ENCODE measurements at places on chromosomes 5 and 9.
A peak's percentile ranks its signal among the peaks of the same experiment; 100 is the strongest.

DNA sequence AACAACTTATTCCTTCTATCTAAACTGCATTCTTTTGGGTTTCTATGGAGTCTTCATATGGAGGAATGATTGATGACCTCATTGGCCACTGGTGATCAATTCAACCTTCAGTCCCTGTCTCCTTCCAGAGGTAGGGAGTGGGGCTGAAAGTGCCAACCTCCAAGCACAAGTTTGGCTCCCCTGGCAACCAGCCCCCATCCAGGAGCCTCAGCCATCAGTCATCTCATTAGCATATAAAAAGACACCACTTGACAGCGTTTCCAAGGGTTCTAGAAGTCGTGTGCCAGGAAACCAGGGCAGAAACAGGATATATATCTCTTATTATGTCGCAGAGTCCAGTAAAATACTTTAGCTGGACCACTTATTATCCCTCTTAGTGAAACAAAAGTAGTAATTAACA, 9.8 kb downstream of the SLC31A2 start:
- DNase-seq = no peak

GRCh38 chr5:14830210-14831005, 41.2 kb downstream of the ANKH start:
- no peak for DNase-seq

- no peak for DNase-seq
Observed at GRCh38 chr5:168227973-168228615, 63.4 kb upstream of the WWC1 start.

DNA sequence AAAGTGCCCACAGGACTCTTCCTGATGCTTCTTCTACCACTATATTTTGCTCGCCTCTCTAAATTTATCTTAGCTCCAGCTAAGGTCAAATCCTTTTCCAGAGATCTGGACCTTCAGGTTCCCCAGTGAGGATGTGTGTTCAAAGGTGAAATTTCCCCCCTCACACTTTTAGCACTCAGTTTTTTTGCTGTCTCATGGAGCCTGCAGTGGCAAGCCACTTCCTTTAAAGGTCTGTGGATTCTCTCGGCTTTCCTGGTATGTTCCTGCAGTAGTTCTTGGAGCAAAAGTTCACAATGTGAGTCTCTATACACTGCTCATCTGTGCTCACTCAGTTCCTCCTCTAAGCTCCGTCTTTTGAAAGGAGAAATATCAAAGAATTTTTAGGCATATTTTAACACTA, 181.4 kb downstream of the LURAP1L start:
- DNase-seq = no peak

DNA sequence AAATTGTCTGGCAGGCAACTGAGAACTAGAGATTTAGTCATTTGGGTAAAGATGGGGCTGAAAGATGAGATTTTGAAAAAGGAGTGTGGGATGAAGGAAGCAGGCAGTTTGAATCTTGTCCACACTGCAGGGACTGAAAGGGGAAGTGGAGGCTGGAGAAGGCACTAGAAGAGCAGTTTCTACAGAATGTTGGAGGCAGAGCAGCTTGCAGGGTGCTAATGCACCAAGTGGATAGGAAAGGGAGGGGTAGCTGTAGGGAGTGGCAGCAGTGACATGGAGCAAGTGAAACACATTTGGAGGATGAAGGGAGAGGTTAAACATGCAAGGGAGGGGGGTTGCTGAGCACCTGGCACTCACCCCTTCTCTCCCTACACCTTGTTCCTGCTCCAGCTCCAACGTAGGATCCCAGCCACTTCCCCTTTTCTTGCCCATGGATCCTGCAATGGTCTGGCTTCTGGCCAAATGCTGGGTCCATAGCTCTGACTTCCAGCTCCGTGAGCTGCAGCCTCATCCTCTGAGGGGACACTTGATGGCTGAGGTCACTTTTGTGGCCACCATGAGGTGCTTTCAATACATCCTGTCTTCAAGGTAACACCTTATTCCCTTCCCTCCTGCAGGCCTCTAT, 30.0 kb upstream of the FGD3 start:
- no peak for DNase-seq

- peak; percentile 39 for DNase-seq
Observed at GRCh38 chr5:35990941-35991611, at the start of gene UGT3A1. Gene UGT3A1 (minus strand): TSS chr5:35991390. CDS start chr5:35991240, 150 bp downstream.

DNA sequence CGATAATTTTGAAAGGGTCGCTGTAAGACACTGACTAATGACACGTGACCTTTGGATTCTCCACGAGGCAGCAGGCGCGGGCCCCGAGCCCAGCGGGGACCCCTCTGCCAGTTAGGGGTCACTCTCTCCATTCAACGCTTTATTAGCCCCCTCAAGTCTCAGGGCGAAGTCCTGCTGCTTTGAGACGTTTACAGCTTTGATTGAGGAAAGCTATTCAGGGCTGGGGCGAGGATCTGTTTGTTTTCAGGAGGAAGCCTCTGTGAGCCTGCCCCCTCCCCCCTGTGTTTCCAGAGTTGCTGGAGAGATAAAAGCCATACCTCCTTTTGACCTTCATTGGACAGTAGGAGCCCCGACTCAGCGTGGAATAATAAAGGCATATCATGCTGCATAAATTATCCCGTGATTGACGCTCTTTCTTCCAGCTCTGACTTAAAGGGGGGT, 31.4 kb upstream of the MSX2 start:
- no peak for DNase-seq

GRCh38 chr5:170216257-170216864, 16.4 kb upstream of the C5orf58 start:
- no peak for DNase-seq

- DNase-seq = no peak
Observed at GRCh38 chr9:120438836-120439546, 141.0 kb downstream of the CDK5RAP2 start.

GRCh38 chr9:27548055-27548741, 18.6 kb upstream of the MOB3B start:
- no peak for DNase-seq

DNA sequence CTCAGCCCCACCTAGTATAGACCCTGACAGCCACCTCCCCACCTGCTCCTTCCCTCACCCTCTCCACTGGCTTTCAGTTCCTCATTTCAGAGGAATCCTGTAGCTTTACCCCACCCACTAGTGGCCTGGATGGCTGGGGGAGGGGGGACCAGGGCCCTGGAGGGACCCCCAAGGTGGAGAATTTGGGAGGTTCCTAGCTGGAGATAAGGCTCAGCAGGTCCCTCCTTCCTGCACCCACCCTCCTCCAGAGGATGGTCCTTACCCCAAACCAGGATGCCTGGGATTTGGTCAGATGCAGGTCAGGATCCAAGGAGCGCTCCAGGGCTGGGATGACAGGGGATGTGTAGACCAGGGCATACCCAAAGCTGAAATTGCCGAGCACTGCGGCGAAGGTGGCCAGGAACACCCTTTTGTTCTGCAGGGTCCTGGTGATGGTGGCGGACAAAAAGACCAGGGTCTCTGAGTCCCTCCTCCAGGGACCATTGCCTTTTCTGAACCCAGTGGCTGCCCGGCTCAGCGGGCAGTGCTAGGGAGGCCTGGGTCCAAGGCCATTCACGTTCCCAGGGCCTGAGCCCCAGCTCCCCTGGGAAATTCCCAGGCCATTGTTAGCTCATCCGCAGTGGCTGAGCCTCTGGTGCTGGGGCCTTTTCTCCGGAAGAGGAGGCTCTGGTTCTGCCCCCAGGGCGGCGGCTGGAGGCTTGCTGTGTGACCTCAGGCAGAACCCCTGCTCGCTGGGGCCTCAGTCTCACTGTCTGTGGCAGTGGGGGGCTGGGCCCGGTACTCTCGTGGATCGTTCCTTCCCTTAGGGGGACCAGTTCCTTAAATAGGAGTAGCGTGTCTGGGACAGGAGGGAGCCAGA, 678 bp downstream of the SLC2A6 start:
- DNase-seq = no peak

- DNase-seq = no peak
Observed at GRCh38 chr9:114446672-114447450, 58.4 kb downstream of the WHRN start.

GRCh38 chr9:93286252-93287188, 102.6 kb downstream of the WNK2 start:
- no peak for DNase-seq

- no peak for DNase-seq
Observed at GRCh38 chr5:137252512-137252911, 246.6 kb downstream of the SPOCK1 start.

DNA sequence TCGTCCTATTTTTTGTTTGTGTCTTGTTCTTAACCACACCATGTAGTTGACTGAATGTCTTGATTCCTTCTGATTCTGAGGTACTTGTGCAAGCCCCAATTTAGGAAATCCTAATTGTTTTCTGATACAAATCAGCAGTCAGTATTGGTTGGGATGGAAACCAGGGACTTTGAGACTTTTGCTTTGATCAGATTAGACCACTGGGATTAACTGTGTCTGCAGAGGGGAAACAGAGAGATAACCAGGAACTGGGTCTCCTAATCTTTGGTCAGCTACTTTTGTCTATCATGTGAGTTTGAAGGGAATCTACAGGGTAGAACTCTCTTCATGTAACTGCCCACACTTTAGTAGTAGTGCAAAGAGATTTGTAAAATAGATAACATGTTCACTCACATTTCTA, 173.8 kb upstream of the POC5 start:
- no peak for DNase-seq

GRCh38 chr5:145946112-145946861, 9.9 kb downstream of the SH3RF2 start:
- DNase-seq = no peak

- DNase-seq = no peak
Observed at GRCh38 chr5:33312571-33313549, 127.9 kb upstream of the TARS1 start.

- DNase-seq = no peak
Observed at GRCh38 chr5:148810823-148811222, 15.6 kb upstream of the ADRB2 start.

GRCh38 chr9:86315078-86315477, 32.7 kb upstream of the ISCA1 start:
- no peak for DNase-seq

DNA sequence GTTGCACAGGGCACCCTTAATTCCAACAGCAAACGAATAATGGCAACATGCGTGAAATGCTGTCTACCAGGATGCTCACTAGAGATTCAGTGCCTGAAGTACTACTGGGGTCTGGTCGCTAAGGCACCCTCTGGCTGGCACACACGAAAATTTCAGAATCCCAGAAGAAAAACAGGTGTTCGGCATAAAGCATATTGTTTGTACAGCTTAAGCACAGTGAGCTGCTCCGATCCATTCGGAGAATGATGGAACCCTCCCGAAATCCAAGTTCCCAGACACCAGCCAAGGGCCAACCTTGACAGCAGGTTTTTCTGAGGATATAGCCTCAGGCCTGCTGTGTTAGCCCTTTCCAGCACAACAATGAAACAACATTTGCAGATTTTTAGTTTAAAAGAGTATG, 61.4 kb upstream of the ALDH1B1 start:
- no peak for DNase-seq

GRCh38 chr5:113163328-113163727, 186.7 kb downstream of the DCP2 start:
- DNase-seq = no peak

DNA sequence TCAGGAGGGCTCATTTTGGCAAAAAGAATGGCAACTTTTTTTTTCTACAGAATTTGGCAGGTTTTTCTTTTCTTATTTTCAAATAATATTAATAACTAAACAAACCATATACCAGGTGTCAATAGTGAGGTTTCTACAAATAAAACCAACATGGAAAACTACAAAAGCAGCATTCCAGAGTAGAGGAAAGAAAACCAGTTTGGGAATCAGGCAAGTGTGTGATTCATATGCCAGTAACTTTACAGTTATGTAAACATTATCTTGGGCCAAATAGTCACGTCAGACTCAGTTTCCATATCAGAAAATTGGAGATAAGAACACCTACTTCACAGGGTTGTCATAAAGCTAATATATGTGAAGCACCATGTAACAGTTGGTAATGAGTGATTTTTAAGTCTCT, 51.7 kb downstream of the FBXW11 start:
- no peak for DNase-seq

DNA sequence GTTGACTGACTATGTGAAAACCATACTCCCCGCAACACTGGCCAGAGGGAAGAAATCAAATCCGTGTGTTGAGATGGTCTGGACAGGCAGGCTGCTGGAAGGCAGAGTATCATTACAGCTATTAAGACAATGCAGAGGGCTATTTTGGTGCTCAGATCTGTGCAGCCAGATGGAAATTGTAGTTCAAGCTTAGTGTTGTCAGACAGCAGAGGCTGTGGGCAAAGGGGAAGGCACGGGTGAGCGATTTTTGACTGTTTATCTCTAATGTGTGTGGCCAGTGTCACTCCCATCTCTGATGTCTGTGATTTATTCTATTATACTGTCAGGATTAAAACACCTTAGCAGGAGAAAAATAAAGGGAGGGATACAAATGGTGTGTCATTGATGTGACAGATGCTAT, 984.4 kb upstream of the WWC1 start:
- no peak for DNase-seq

All from mesothelial cell of epicardium (in vitro differentiated cells).